Stimulated activated CD4-positive, alpha-beta T cell treated with anti-CD3 and anti-CD28 coated beads, Interleukin-1b, Interleukin-23, amount 100 ng/mL, for 1 hour (primary cell): ENCODE measurements at places on chromosomes 2 and 18.

DNA sequence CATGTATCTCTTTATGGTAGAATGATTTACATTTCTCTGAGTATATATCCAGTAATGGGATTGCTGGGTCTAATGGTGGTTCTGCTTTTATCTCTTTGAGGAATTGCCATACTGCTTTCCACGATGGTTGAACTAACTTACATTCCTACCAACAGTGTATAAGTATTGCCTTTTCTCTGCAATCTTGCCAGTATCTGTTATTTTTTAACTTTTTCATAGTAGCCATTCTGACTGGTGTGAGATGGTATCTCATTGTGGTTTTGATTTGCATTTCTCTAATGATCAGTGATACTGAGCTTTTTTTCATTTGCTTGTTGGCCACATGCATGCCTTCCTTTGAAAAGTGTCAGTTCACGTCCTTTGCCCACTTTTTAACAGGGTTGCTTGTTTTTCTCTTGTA lies 55.1 kb downstream of the CYTIP start:
- DNase-seq: no peak

DNA sequence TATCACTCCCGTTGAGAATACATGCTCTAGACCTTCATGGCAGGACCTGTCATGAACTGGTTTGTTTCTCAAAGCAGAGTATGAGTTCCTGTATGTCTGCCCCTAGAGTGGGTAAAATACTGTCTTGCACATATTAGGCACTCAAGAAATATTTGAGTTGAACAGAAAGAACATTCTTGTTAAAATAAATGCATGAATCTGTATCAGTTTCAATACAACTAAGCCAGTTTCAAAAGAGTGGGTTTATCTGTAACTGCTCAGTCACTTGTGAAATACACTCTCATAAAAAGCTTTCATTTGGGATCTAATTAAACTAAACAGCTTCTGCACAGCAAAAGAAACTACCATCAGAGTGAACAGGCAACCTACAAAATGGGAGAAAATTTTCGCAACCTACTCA lies 69.2 kb downstream of the RFTN2 start:
- DNase-seq: no peak

DNA sequence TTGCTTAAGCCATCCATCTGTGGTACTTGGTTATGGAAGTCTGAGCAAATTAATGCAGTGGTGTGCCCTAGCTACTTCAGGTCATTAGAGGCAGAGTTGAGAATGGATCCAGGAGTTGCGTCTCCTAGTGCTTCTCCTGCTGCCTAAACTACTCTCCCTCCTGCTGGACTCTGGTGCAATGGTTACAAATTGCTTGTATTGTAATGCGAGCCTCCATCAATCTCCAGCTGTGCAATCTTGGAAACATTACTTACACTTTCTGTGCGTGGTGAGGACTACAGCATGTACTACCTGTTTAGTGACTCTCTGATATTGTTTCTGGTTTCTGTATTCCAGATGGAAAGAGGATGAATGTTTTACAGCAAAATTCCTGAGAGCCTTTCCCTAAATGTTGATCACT lies 119.0 kb upstream of the CYRIA start:
- DNase-seq: no peak

- DNase-seq: no peak
These were observed 539 bp downstream of the LAPTM4A start for GRCh38 chr2:20050646-20051531.

GRCh38 chr2:204234879-204235278 lies 298.3 kb downstream of the ICOS start:
- no peak for DNase-seq

- no peak for DNase-seq
These were observed 384.7 kb downstream of the FIGN start for GRCh38 chr2:163351143-163351542.

- no peak for DNase-seq
These were observed 92.0 kb downstream of the ARMC9 start for GRCh38 chr2:231290321-231291015.

DNA sequence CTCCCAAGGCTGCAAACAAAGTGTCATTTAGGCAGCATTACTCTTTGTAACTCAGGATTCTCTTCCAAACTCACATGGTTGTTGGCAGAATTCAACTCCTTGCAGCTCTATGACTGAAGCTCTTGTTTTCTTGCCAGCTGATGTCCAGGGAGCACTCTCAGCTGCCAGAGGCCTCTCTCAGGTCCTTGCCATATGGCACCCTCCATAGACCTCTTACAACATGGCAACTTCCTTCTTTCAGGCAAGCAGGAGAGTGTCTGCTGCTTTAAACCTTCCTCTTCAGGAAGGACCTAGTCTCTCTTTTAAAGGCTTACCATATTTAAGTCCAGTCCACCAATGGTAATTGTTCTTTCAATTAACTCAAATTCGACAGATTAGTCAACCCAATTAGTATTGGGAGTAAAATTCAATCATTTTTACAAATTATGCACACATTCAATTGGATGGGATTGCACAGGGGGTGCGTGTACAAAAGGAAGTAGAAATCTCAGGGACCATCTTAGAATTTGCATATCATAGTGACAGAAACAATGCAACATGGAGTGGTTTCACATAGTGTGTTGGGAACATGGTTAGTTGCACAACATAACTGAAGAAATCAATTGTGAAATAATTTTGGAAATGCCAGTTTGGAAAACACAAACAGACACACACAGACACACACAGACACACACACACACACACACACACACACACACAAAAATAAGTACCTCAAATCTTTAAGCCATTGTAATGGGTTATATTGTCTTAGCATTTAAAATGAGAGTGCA lies 893.5 kb upstream of the ZEB2 start:
- no peak for DNase-seq
